ENCODE measurements at places on chromosomes 7 and 10.

DNA sequence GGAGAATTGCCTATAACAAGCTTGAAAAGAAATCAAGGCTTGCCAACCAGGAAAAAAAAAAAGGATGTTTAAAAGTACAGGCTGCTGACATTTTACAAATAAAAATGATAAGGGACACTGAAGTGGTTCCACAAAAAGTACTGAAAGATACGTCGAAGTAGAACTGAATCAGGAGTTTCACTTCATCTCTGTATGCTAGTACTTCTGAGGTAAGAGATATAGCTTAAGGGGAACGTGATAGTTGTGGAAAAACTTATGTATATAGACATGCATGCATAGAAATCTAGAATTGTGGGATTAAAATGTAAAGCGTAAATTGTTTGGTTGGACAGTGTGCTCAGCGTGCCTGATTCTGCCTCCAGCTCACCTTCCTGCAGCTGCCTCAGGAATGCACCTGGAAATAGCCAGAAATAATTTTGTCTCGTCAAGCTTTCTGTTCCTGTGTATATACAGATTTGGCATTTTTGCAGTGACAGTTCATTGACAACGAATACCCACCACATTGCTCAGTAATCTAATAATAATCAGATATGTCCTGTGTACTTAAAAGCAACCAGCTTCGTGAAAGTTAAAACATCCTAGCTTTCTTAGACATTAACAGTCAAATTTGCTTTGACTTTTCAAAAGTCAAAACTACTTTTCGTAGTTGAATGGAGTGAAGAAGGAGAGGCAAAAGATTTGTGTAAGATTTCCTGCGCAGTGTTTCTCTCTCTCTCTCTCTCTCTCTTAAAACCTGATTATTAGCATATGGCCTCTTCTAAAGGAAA lies 1.4 kb downstream of the SOSTDC1 start:
- no peak for DNase-seq

DNA sequence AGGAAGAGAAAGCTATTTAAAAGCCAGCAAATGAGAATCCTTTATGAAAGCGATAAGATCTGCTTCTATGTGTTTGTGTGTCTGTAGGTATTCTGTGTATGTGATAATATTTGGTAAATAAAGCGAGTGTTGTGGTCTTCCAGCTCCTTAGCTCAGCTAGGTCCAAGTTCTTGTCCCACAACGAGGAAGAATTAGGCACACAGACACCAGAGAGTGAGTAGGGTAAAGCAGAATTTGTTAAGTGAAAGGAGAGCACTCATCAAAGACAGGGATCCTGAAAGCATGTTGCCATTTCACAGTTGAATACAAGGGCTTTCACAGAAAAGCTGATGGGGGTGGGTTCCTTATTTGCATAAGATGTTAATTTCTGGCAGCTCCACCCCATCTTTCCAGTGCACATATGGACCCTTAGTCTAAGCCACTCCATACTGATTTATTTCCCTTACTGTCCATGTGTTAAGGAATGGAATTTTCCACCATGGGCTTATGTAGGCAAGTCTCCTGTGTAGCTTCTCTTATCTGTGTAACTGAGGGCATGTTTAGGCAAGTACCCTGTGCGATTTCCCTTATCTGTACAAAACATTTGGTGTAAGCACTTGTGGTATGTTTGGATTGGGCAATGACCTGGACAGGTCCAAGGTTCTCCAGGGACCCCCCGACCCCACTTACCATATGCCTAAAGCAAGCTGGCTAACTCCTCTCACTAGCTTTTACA lies 165.9 kb upstream of the VIPR2 start:
- DNase-seq: no peak

DNA sequence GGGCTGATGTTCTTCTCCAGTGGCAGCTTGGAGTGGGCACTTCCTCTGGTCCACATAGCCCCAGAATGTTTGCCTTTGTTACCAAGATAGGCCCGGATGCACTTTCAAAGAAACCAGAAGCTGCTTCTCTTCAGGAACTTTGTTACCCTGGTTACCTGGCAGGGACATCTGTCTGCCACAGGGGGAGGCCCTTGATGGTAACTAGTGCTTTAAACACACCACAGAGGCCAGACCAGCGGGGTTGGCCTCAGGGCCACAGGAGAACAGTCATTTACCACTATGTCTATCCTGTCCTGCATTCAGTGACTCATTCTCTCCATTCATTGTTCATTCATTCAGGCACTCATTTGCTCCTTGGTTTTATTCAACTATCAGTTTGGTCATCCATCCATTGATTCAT lies 11.9 kb upstream of the PLEKHA1 start:
- DNase-seq: no peak

DNA sequence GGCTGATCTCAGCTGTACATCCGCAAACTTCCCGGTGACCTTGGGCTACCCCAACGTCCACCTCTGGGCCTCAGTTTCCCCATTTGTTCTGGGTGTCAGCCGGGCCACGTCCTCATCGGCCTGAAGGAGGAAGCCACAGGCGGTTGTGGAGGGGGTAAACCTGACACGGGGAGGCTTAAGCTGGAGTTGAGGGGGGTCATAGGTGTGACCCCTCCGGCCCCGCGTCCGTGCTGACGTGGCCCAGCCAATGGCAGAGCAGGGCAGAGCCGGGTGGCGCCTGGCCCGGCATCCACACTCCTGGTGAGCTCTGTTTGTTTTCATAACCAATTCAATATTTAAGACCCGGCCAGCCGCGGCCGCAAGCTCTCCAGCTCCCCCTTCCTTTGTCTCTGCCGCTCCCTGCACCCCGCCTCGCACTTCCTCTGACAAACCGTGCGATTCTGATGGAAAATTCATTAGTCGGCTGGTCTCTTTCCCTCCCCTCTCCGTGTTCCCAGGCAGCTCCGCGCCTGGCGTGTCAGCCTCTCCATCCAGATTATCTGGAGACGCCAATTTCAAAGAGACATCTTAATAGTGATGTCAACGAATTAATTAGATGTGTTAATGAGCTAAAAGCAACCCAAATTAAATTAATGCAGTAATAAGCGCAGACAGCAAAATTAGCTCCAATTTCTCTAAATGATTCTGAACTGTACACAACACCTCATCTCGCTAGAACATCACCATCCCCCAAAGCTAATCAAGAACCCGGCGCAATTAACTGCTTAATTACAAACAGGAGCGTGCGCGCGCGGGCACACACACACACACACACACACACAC lies 55.4 kb downstream of the MICALL2 start:
- no peak for DNase-seq

- no peak for DNase-seq
Measured at GRCh38 chr10:79056361-79056735, 12.4 kb upstream of the ZMIZ1 start.

DNA sequence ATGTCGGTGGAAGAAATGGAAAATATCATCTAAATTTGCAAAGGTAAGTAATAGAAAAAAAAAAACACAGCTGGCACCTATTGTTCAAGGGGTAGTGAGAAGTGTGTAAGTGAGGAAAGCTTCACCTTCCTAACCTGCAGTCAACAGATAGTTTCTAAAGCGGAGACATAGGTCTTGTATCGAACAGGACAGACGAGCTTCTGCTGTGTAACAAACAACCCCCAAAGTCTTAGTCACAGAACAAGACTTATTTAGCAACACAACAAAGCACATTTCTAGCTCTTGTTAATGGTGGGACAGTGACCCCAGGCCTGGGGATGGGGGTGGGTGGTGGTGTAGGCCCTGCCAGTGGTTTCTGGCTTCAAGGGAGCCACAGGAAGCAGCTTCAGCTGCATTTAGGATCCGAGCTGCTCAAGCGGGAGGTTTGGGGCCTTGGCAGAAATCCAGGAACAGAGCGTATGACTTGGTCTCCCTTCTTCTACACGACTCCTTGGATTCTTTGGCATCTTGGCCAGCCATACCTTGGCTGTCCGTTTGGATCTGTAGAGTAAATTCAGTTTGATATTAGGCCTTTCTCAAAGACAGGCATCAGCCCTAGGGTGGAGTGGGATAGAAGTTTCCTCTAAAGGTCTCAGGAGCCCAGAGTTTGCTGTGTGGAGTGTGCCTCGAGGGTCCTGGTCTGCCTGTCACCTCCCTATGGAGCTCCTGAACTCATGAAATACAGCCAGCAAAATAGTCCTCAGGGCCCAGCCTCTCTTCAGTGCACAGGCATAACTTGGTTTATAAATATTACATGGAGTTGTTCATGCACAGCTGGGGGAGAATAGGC lies 56.9 kb upstream of the SHH start:
- no peak for DNase-seq

DNA sequence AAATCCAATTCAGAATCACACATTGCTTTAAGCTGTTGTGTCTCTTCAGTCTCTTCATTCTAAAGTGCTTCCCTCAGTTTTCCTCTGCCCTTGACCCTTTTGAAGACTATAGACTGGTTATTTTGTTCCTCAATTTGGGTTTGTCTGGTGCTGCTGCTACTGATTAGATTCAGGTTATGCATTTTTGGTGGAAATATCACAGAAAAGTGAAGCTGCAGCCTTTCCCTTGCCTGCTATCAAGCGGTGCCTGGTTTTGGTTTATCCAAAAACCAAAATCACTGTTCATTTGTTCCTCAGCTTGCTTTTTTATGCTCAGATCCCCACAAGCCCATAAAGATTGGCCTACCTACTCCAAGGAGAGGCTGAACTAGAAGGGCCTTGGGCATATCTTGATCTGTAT lies 55.2 kb downstream of the ELMO1 start:
- no peak for DNase-seq

- no peak for DNase-seq
Measured at GRCh38 chr7:112080441-112080840, 125.8 kb downstream of the DOCK4 start.

DNA sequence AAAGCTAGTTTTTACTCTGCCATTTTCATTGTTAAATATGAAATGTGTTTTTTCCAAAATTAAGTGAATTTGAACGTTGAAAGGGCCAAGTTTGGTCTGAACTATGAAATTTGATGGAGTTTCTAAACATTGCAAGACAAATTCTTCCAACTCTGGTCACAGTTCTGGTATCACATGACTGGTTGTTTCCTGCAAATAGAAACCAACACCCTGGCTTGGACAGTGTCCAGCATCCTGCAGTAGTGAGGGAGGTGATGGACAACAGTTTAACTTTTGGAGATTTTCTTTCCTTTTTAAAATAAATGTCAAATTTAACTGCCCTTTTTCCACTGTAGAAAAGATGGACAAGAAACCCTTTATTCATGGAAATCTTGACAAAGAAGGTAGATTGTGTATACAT lies 54.8 kb upstream of the AGBL3 start:
- DNase-seq: no peak

DNA sequence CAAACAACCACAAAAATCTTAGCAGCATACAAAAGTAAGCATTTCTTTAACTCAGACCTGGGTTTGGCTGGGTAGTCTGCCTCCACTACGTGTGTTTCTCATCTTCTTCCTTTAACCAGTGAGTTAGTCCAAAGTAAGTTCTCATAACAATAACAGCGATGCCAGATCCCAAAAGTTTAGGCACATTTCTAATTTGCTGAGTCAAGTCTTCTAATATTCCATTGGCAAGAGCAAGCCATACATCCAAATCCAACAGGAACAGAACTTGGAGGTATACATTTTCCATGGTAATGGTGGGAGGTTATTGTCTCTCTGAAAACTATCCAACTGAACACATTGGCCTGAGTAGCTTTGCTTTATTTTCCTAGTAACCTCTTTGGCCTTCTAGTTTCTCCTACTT lies 115.7 kb upstream of the CNTNAP2 start:
- no peak for DNase-seq

DNA sequence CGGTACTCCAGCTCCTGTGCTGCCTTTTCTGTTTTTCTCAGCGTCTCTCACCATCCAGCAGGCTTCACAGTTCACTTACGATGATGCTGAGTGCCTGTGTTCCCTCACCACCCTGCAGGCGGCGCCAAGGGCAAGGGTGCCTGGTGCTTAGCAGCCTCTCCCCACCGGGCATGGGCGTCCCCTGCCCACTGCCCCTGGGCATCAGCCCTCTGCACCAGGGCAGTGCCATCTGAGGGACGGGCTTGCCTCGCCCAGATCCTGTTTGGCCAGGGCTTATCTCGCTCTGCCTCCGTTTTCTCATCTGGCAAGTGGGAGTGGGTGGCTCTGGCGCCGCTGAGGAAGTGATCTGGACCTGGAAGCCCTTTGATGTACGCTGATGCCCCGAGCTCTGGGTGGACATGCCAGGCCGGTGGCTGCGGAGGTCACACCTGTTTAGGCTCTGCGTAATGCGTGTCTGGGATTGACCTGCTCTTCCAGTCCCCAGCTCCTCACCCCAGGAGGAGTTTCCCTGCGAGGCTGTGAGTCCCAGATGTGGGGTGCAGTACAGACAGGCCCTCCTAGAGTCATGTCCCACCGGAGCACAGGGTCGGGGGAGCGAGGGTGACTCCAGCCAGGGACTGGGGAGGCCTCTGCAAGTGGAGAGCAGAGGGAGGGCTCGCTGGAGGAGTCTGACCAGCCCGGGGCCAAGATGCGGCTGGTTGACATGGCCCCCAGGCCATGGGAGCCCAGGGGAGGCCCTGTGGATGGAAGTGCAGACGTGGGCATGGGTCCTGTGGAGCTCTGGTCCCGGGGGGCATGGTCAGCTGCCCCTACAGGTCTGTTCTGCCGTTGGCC lies 11.8 kb downstream of the TTYH3 start:
- DNase-seq: no peak

DNA sequence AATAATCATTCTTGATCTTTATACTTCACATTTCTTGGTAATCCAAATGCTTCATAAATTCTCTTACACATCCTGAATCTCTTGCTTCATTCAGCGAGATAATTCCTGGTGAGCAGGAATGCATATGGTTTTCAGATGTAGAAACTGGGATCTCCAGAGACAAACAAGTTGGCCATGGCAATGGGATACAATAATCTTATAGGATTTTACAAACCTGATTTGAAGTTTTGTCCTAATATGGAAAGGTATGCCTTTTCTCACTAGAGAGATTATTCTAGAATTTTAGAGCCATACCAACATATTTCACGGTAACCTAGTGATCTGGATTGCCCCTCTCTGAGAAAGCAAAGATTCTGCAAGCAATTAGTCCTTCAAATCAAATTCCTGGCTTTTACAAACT lies 13.1 kb upstream of the TRDMT1 start:
- DNase-seq: no peak

DNA sequence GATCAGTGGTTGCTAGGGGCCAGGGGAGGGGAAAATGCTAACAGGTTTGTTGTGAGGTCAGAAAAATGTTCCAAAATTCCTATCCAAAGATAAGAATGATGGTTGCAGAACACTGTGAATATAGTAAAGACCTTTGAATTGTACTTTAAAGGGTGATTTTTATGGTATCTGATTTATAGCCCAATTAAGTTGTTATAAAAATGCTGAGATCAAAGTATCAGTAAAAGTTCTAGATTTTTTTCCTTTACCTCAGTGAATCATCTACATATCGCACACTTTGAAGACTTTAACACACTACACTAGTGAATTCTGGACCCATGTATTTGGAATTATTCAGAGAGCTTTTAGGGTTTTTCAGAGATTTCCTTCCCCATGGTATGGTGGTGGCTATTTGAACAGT lies 275.4 kb downstream of the WDR37 start:
- DNase-seq: no peak

DNA sequence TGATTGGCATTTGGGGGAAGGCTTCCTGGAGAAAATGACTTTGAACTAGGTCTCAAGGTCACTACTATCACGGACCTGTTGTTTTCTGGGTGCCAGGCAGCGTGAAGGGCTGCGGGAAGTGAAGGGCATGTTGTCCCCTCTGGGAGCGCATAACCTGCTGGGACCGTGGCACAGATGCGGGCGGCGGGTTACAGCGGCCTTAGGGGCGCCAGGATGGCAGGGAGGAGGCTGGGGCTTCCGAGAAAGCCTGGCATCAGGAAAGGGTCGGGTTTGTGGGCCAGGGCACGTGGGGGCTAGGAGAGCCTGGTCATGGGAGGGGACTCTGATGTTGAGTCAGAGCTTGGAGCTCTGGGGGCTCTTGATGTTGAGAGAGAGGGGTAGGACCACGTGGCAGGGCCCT lies 6.1 kb downstream of the SLC4A2 start:
- DNase-seq: no peak

GRCh38 chr7:118182593-118183427 lies 1.2 kb upstream of the LSM8 start:
- DNase-seq: no peak

Data from stimulated activated CD4-positive, alpha-beta T cell treated with anti-CD3 and anti-CD28 coated beads, Interleukin-12 subunit alpha, Interleukin-12 subunit beta, amount 100 ng/mL, for 48 hours (primary cell).